ENCODE measurements at places on chromosomes 1 and 21. TPM values are rescaled to one million over a fixed set of nuclear protein-coding genes. Genes with fewer than 3 reads are reported as not detected.

- no peaks in the 10 kb centered on the region for H3K4me1 ChIP-seq
- H3K36me3 ChIP-seq: no peaks in the 10 kb centered on the region
- H3K27me3 ChIP-seq: no peaks in the 10 kb centered on the region
- no peak for DNase-seq
- H3K4me3 ChIP-seq: no peak overlapping the region
- no peak overlapping the region for H3K27ac ChIP-seq
Observed at GRCh38 chr1:94688646-94689045, 131.5 kb upstream of the SLC44A3 start.

GRCh38 chr21:32427958-32428623, 15.6 kb downstream of the EVA1C start:
- no peaks in the 10 kb centered on the region for H3K27me3 ChIP-seq
- H3K4me1 ChIP-seq: no peaks in the 10 kb centered on the region
- H3K27ac ChIP-seq: no peak overlapping the region
- no peak for DNase-seq
- H3K4me3 ChIP-seq: no peak overlapping the region

- no peaks in the 10 kb centered on the region for H3K36me3 ChIP-seq
- peak overlapping the region; percentile 78 for H3K4me3 ChIP-seq
- peak; percentile 73 for DNase-seq
- peaks cover 16% of the 10 kb centered on the region for H3K4me1 ChIP-seq
- H3K27me3 ChIP-seq: no peaks in the 10 kb centered on the region
Observed at GRCh38 chr21:33642896-33643657, 776 bp downstream of the ITSN1 start.

DNA sequence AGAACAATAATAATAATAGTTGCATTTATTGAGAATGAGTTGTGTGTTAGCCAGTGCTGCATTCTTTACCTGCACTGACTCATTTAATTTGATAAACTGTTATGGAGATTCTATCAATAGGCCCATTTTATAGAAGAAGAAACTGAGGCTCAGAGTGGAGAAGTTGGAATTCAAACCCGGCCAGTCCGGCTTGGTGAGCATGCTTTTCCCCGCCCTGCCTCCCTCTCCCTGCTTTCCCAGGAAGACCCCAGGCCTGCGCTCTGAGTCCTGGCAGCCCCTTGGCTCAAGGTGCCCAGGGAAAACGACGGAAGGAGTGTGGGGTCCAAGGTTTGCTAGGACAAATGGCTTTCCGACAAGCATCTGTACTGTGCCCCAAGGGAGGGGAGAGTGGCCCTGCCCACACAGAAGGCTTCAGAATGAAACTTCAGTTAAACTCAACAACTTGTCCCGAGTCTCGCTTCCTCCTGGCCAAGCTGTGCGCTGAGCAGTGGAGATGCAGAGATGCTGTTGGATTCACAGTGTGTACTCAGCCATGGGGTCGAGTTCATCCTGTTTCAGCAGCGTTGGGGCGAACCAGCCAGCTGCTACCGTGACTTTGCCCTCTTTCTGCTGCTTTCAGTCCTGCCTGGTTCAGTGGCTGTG, 23.3 kb upstream of the PADI6 start:
- peak; percentile 6 for DNase-seq
- H3K4me1 ChIP-seq: no peaks in the 10 kb centered on the region
- H3K4me3 ChIP-seq: no peak overlapping the region
- peaks cover 2% of the 10 kb centered on the region for H3K27me3 ChIP-seq

The PROK1 gene
- not detected for polyA plus RNA-seq

The EFNA3 gene
- polyA plus RNA-seq: 7.0 TPM

The LRRC71 gene
- 0.07 TPM for polyA plus RNA-seq

The DIP2A gene
- polyA plus RNA-seq: 18.4 TPM
